Hepatocyte (in vitro differentiated cells): ENCODE measurements at places on chromosomes 7 and 10. TPM values are rescaled to one million over a fixed set of nuclear protein-coding genes. Genes with fewer than 3 reads are reported as not detected.

DNA sequence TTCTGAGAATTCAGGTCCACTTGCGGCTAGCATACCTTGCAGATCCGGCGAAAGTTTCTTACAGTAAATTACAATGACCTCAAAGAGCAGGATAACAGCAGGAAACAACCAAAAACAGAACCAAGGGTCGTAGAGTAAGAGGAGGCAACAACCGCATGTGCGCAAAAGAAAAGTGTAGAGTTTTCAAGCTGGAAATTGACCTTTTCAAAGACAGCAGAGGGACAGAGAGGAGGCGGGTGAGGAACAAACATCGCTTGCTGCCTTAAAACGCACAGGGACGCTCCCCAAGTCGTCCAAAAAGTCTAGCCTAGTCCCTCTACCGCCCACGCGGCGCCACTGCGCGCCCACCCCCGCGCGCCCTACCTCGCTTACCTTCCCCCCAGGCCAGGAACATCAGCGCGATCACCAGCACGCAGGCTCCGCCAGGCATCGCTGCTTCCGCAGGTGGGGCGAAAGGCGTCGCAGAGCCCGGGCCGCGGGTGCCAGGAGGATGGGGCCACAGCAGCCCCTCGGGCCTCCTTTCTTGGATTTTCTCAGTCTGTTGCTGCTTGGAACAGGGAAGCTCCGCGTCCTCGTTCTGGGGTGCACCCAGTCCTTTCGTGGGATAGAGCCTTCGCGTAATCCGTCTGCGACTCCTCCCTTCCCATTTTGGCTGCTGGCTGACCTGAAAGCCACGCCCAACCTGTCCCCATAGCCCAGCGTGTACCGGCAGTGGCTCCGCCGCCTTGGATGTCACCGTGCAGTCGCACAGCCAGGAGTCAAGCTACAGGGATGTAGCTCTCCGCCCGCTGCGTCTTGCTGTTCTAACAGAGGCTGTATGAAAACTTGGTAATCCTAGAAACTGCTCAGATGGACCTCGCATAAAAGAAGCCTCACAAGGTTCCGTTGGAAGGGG is at the start of gene VWDE:
Gene VWDE (minus strand): TSS at position 579 of the 895 bp plus-strand sequence. CDS start 149 bp downstream, at position 430.
- peak; percentile 55 for DNase-seq

GRCh38 chr7:27386581-27386980 is 144.0 kb downstream of the EVX1 start:
- no peak for DNase-seq

The ADRA2A gene
- 1.6 and 1.9 TPM in 2 replicates for total RNA-seq

GRCh38 chr10:70503776-70504175 is 25.2 kb downstream of the PALD1 start:
- no peak for DNase-seq

The GTF2I gene
- total RNA-seq, result 193 and 260 TPM in 2 replicates

- DNase-seq, result no peak
These were observed 51.7 kb upstream of the LEP start for GRCh38 chr7:128189231-128189930.

The HOXA3 gene
- 0.83 and 3.0 TPM in 2 replicates for total RNA-seq

GRCh38 chr7:85215098-85215497 is 28.2 kb upstream of the SEMA3D start:
- no peak for DNase-seq

DNA sequence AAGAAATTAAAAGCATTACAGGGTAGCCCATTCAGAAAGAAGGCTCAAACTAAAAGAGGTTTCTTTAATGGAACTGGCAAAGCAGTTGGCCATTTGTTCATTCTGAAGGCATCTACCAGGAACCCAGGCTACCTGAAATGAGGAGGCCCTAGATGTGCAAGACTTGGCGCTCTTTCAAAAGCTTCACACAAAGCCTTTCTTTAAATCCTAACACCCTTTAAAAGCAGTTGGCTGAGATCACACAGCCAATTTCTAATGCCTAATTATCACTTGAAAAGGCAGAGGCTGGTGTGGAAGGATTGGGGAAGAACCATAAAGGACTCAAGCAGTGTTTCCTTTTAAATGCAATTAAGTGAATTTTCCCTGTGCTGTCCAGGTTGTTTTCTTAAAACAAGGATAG is 23.2 kb downstream of the PPP1R17 start:
- DNase-seq, result no peak

DNA sequence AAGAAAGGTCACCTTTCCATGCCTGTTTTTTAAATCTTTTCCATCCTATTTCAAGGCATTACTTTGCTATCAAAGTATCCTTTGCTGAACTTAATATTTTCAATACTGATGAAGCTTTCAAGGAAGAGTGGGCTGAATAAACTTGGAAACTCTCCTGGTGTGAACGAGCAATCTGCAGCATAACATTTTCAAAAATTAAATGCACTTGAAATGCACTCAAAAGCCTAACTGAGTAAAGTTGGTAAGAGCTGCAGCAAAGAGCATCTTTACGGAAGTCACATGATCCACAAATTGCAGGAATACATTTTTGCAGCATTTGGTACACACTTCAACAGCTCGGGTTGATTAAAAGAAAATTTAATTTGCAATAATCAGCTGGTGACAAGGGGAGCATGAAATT is 367.3 kb downstream of the PHTF2 start:
- DNase-seq, result no peak

The NKX1-2 gene
- total RNA-seq, result 2.0 and 5.2 TPM in 2 replicates

DNA sequence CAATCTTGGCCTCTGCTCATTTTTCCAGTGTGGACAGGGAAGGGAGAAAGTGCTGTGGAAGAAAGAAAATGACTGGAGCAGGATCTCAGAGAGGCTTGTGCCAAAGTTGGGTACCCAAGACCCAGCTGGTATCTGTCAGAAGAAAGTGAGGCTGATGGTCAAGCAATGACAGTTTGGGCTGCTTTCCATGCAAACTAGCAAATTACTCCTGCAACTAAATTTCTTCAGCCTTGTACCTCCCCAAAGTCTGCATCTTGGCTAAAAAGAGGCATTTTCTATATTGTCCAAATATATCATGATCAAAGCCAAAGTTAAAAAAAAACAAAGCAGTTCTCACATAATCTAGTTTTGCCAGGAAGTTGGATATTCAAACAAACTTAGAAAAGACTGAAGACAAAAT is 208.5 kb upstream of the FRMD4A start:
- DNase-seq, result no peak

- DNase-seq, result no peak
These were observed 147.3 kb upstream of the PRPS1L1 start for GRCh38 chr7:18174996-18175395.

GRCh38 chr7:153322991-153323390 is 563.4 kb downstream of the ACTR3B start:
- DNase-seq, result no peak

The CALML5 gene
- not detected in 2 replicates for total RNA-seq

- peak; percentile 33 for DNase-seq
These were observed 45.6 kb downstream of the VIPR2 start for GRCh38 chr7:159098811-159099655.

The BTAF1 gene
- total RNA-seq, result 45.0 and 45.4 TPM in 2 replicates

DNA sequence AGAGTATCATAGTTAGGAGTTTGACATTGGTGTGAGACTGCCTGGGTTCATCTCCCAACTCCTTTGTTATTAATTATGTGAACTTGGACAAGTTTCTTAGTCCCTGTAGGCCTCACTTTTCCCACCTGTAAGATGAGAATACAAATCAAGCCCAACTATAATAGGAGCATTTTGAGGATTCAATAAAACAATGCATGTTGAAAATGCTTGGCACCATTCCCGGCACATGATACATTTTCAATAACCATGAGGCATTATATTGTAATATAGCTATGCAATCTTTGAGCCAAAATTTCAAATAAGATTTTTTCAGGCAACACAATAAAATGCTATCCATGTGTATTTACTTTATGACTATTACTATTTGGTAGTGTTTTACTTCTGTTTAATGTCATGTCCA is 229.0 kb upstream of the SP4 start:
- DNase-seq, result no peak

GRCh38 chr7:122829962-122830361 is 56.3 kb downstream of the CADPS2 start:
- no peak for DNase-seq

DNA sequence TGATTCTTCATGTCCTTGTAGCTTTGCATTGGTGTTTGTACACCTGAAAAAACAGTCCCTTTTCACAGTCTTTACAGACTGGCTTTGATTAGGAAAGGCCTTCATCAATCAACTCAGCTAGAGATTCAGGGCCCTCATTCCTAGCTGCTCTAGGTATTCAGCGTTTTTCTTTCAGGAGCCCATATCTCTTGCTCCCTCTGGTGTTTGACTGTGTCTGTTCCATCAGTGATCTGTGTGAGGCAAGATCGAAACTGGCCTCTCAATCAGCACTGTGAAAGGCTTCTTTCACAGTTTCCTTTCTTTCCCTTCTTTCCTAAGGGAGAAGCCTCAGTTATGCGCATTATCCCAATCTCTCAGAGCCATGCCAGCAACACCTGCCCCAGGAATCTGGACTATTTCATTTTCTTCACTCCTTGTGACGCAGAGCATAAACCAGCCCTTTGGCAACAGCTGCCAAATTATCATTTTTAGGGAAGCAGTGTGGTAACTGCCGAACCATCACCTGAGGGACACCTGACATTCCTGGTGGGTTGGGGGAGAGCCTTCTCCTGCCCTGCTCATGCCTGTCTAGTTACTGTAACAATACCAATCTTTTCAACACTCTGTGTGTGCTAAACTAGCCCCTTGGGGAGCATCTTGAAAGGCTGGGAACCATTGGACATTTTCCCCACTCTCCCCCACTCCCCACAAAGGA is 75.7 kb upstream of the CCDC71L start:
- peak; percentile 59 for DNase-seq

GRCh38 chr7:90645784-90646183 is 49.7 kb downstream of the CDK14 start:
- no peak for DNase-seq

DNA sequence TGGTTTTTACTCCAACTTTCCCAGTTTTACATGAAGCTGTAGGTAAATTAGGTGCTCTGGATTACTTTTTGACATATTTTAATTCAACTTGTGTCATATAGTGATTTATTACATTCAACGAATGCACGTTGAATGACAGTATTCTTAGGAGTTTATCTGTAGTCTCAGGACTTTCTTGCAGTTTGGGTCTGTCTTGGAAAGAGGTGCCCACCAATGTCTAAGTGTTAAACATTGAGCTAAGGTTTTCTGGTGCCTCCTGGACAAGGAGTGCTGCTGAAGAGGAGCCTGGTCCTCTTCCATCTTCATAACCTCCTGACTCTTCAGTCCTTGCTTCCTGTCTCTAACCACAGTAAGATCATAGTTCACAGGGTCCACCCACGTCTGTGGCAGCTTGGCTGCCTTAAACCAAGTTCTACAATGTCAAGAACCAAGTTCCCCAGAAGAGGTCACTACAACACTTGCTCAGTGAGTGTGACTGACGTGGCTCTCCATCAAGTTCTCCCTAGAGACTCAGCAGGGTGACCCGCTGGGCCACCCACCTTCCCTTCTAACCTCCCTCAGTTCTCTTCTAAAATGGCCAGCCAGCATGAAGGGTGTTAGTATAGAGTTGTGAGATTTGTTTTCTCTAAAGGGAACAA is 6.1 kb downstream of the NPY start:
- peak; percentile 73 for DNase-seq

DNA sequence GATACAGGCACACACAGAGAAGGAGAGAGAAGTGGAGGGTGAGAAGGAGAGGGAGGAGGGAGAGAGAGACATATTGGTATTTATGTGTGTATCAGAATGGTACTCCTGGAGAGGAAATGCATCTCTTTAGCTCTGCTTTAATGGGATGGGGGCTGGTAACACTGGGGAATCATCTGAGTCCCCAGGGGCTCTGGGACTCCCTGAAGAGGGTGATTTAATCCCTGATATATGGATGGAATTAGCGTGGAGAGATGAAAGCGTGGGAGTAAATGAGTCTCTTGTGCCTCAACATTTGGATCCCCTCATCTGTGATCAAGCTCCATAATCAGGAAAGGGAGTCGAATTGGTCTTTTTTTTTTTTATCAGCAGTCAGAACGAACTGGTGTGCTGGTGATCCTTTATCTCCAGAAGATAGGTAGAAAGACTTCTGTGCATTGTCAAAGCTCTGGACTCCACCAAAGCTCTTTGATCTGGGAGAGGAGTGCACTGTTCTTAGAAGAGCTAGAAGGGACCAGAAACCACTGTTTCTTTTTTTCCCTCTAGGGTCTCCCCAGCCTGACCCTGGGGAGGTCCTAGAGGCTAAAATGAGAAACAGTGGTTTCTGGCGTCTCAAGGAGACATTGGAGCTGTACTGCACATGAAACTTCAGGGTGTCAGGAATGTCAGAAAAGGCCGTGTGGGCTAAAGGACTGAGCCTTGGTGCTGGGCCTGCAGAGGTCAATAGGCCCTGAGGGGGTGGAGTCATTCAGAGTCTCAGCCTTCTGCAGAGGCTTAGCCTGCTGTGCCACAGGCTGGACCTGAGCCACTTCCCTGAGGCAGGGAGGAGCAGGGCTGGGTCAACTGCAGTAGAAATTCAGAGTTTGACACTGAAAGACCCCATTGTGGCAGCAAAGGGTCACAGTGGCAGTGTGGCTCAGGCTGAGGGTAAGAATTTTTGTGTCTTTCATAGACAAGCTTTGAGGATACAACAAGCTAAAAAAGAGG is 234.4 kb upstream of the SLC26A5 start:
- no peak for DNase-seq
